ENCODE measurements at places on chromosomes 4 and X. TPM values are rescaled to one million over a fixed set of nuclear protein-coding genes. Genes with fewer than 3 reads are reported as not detected.

DNA sequence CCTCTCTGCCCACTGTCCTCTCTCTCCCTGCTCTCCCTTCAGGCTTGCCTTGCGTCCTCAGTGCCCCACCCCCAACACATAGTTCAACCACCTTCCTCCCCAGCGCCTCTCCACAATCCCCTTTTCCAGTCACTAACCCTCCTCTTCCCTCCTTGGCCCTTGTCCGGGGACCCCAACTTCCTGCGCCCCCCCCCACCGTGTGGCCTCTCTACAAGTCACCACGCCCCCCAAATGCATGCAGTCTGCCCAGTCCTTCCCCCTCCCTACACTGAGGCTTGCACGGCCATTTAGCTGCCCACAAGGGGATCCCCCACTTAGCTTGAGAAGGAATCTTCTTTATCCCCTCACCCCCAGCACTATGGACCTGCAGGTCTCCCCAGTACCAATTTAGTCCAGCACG, 569 bp downstream of the CXCR3 start:
- H3K4me1 ChIP-seq: peaks cover 43% of the 10 kb centered on the region
- H3K4me3 ChIP-seq: peak overlapping the region; percentile 67
- H3K27me3 ChIP-seq: no peaks in the 10 kb centered on the region
- H3K36me3 ChIP-seq: no peaks in the 10 kb centered on the region
- no peak overlapping the region for H3K27ac ChIP-seq

GRCh38 chr4:79083406-79084010, 144.3 kb upstream of the PAQR3 start:
- H3K4me3 ChIP-seq: no peak overlapping the region
- H3K27me3 ChIP-seq: no peaks in the 10 kb centered on the region
- H3K4me1 ChIP-seq: no peaks in the 10 kb centered on the region
- no peak for DNase-seq

DNA sequence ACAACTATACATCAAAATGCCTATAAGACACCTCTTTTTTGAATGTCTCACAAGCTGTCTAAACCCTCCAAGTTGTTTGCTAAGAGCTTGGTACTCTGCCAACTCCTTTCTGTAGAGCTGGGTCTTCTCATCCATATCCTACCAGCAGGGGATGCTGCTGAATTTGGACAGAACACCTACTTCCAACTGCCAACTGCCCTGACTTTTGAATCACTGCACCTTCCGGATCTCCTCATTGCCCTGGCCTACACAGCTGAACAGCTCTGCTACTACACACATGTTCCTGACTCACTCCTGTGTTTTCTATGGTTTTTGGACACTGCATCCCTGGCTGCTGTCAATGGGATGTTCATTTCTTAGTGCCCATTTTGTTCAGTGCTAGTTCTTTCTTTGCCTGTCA, 18.7 kb downstream of the FAM184B start:
- H3K4me3 ChIP-seq: no peak overlapping the region
- no peak overlapping the region for H3K27ac ChIP-seq
- H3K27me3 ChIP-seq: peaks cover 14% of the 10 kb centered on the region
- DNase-seq: no peak
- no peaks in the 10 kb centered on the region for H3K4me1 ChIP-seq

DNA sequence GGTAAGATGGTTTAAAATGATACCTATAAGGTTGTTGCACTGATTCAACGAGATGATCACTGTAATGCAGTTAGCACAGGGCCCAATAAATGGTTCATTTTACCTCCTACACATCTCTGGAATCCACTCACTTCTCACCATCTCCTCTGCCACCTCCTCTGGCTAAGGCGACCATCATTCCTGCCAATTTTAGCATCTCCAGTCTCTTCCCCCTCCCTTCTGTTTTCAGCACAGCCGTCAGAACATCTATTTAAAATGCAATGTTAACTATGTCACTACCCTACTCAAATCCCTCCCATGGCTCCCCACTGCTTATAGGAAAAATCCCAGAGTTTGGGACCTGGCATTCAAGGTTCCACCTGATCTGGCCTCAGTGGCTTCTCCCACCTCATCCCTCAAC, 3.5 kb upstream of the SYP start:
- H3K36me3 ChIP-seq: no peaks in the 10 kb centered on the region
- H3K4me1 ChIP-seq: peaks cover 13% of the 10 kb centered on the region
- no peak overlapping the region for H3K27ac ChIP-seq
- no peaks in the 10 kb centered on the region for H3K27me3 ChIP-seq

- DNase-seq: no peak
- H3K4me3 ChIP-seq: no peak overlapping the region
- H3K27ac ChIP-seq: no peak overlapping the region
- H3K4me1 ChIP-seq: peaks cover 3% of the 10 kb centered on the region
Observed at GRCh38 chrX:39619182-39620009, 478.4 kb downstream of the BCOR start.

DNA sequence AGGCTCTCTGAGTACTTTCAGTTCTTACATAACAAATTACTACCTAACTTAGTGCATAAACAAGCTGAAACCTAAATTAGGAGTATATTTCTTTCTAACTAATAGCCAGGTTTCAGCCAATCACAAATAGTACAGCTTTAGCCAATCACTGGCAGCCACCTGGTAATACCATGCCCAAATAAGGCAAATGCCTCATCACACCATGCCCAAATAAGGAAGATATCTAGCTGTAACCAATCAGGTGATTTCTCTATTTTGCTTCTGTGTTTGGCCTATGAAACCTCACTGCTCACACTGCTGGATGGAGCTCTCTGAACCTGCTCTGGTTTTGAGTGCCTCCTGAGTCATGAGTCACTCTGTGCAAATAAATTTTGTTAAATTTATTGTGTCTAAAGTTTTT, 113.5 kb downstream of the DDIT4L start:
- H3K36me3 ChIP-seq: no peaks in the 10 kb centered on the region
- no peak for DNase-seq
- no peak overlapping the region for H3K4me3 ChIP-seq
- H3K4me1 ChIP-seq: no peaks in the 10 kb centered on the region
- H3K27ac ChIP-seq: no peak overlapping the region

GAGE2A gene
- polyA plus RNA-seq: not detected

NLGN4X gene
- polyA plus RNA-seq: not detected

DNA sequence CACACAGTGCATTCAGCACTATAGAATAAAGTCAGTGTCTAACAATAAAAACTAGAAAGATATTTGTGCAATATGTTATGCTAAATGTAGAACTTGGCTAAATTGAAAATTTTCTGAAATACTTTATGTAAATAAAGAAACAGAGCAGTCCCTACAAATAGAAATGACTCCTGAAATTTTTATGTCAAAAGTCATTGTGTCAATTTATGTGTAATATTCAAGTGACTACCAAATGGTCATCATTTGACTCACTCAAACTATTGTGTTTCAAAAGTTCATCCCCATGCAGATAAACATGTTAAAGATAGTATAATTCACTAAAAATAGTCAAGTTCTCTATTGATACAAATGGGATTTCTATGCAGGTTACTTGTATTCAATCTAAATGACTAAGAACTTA, 17.9 kb downstream of the LRBA start:
- H3K4me3 ChIP-seq: no peak overlapping the region
- peaks cover 23% of the 10 kb centered on the region for H3K36me3 ChIP-seq
- H3K4me1 ChIP-seq: peaks cover 50% of the 10 kb centered on the region
- no peaks in the 10 kb centered on the region for H3K27me3 ChIP-seq
- H3K27ac ChIP-seq: no peak overlapping the region

DNA sequence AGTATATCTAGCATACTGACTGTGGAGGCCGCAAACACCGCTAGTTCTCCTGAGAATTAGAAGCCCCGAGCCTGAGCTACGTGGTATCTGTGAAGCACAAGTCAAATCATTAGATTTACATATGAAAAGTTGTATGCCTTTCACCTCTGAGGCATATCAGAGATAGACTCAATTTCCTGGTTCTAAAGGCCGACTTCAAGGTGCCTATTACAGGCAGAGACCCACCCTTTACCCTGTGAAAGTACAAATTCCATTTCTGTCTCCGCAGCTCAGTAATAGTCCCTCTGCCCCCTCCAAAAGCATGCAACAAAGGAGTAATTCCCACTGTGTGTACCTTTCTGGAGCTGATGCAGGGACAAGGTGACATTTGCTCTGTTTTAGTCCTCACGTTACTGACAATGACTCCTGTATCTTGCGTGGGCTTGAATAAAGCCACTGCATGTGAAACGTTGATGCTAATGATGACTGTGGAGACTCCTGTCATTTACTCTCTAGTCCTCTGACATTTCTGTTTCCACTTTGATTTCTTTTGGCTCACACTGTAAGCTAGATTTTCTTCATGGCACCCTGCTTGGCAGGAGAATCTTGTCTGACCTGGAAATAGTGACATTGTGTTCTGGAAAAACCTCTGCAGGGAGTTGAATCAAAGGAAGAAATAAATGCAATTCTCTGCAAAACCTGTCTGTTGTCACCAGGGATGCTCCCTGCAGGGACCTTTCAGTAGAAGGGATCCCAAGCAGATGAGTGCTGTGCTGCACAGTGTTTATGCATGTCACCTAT, 273.2 kb upstream of the EMCN start:
- H3K27ac ChIP-seq: no peak overlapping the region
- H3K27me3 ChIP-seq: peaks cover 9% of the 10 kb centered on the region
- H3K4me3 ChIP-seq: no peak overlapping the region
- H3K4me1 ChIP-seq: no peaks in the 10 kb centered on the region
- no peaks in the 10 kb centered on the region for H3K36me3 ChIP-seq

DNA sequence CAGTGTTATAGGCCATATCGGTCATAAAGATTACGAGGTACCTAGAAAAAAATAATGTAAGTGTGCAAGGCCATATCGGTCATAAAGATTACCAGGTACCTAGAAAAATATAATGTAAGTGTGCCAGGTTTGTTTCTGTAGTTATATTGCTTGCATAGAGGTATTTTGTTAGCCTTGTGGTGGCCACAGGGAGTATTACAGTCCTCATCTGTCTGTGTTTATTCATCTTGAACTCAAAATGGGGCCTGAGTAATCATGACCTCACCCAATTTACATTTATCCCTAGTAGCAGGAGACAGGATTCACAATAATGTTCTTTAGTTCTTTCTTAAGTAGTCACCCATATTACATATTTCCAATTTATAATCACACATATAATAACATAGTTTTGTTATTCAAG, 459.7 kb downstream of the MID1IP1 start:
- no peaks in the 10 kb centered on the region for H3K27me3 ChIP-seq
- H3K27ac ChIP-seq: no peak overlapping the region
- peaks cover 15% of the 10 kb centered on the region for H3K4me1 ChIP-seq
- H3K4me3 ChIP-seq: no peak overlapping the region

DNA sequence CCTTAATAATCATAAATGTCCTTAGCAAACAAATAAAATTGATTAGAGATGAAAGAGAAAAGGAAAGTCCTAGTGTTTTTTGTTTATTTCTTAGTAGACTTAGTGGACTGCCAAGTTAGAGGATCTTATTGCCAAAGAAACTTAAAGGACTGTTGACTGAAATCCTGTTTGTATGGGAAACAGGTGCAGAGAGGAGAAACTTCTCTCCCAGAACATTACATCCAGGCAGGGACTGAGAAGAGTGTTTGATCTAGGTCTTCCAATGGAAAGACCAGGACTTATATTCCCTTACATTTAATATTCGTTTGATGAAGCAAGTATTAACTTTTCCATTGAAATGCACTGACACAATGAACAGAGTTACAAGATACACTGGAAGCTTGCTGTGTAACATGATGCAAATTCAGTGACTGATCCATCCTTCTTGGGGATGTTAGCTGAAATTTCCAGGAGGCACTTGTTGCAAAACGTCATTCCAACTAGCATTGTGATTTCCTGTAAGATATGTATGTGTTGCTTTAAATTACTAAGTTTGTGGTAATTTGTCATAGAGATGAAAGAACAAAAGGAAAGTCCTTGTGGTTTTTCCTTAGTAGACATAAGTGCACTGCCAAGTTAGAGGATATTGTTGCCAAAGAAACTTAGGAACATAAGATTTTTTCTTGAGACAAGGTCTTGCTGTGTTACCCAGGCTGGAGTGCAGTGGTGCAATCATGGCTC, 505.6 kb downstream of the STIM2 start:
- H3K36me3 ChIP-seq: no peaks in the 10 kb centered on the region
- H3K4me3 ChIP-seq: no peak overlapping the region
- no peak overlapping the region for H3K27ac ChIP-seq
- no peak for DNase-seq
- no peaks in the 10 kb centered on the region for H3K4me1 ChIP-seq
- H3K27me3 ChIP-seq: no peaks in the 10 kb centered on the region

GRCh38 chrX:93791304-93791703, 117.3 kb downstream of the FAM133A start:
- H3K27ac ChIP-seq: no peak overlapping the region
- no peaks in the 10 kb centered on the region for H3K4me1 ChIP-seq
- H3K27me3 ChIP-seq: no peaks in the 10 kb centered on the region
- no peaks in the 10 kb centered on the region for H3K36me3 ChIP-seq
- H3K4me3 ChIP-seq: no peak overlapping the region

GRCh38 chr4:48620093-48620492, 130.0 kb downstream of the ZAR1 start:
- no peaks in the 10 kb centered on the region for H3K27me3 ChIP-seq
- no peak overlapping the region for H3K4me3 ChIP-seq
- DNase-seq: no peak
- peaks cover 6% of the 10 kb centered on the region for H3K4me1 ChIP-seq
- no peak overlapping the region for H3K27ac ChIP-seq
- peaks cover 21% of the 10 kb centered on the region for H3K36me3 ChIP-seq

DNA sequence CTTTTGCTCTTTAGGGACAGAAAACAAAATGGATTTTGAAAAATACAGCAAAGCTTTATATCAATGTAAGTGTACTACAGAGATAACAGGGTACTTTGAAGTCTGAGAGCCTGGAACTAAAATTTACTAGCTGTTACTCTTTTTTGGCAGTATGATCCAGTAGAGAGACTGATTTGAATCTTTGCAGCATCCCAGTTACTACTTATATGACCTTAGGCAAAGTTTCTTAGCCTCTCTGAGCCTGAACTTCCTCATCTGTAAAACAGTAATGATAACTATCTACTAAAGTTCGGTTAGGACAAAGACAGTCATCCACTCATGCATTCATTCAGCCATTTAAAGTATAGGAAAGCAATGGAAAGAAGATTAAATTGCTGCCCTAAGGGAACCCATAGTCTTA, 10.1 kb downstream of the BRWD3 start:
- no peak for DNase-seq
- H3K4me3 ChIP-seq: no peak overlapping the region
- no peaks in the 10 kb centered on the region for H3K36me3 ChIP-seq

DNA sequence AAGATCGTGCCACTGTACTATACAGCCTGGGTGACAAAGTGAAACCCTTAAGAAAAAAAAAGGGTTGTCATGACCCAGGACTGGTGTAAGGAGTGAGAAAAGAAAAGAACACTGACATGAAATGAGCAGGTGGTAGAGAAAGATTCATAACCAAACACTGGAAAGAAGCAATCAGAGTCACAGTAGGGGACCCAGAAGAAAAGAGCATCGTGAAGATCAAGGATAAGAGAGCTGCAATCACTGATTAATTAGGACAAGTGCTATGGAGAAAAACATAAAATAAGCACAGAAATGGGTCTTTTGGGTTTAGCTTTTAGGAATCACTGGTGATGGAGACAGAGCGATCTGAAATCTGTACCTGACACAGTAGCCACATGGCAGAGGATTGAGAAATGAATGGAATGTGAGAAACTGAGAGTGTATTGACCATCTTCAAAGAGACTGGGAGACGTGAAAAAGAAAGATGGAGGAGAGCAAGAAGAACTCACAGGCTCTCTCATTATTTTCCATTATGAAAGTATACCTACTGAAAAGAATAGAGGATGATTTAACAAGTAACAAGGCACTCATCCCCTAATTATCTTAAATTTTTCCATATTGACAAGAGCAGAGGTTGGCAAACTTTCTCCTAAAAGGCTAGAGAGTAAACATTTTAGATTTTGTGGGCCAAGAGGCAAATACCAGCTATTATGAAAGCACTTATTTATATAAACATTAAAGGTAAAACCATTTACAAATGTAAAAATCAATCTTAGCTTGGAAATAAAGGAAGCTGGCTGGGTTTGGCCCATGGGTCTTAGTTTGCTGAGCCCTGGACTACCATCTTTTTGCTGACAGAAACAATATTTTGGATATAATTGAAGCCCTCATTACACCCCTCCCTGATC, 7.3 kb downstream of the TMEM154 start:
- H3K27ac ChIP-seq: peak overlapping the region; percentile 83
- peaks cover 52% of the 10 kb centered on the region for H3K4me1 ChIP-seq
- H3K36me3 ChIP-seq: peaks cover 7% of the 10 kb centered on the region
